Posterior cingulate gyrus (tissue), 11 donors: ENCODE measurements at places on chromosomes 2 and 18.

DNA sequence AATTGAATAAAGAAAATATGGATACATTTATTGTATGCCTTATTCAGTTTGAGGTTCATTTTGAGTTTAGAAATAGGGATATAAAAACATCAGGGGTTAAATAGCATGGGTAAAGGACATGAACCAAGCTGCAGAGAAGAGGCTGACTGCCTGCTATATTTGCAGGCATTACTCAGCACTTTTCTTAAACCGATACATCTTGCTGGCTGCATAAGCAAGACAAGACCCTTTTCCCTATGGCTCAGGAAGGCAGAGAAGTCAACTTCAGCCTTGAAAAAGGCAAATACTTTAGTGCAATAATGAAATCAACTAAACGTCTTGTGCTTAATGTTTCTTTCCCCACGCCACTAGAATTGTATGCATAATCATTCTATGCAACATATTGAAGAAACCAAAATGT lies 36.4 kb downstream of the SCN1A start:
- no peak for DNase-seq

DNA sequence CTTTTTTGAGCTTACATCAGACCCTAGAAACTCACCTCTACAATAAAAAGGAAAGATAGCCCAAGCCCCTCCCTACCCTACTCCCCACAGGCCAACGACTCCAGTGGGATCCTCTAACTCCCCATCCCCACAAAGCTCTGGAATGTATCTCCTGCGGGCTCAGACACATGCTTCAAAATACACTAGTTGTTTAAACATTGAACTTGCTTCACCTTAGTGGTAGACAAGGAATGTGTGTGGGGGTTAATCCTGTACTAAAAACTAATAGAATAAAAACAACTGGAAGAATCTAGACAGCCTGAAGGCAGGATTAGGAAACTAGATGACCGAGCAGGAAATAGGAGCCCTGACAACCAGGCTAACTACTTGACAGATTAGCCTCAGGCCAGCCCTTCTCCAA lies 211.5 kb downstream of the SUCLG1 start:
- no peak for DNase-seq

DNA sequence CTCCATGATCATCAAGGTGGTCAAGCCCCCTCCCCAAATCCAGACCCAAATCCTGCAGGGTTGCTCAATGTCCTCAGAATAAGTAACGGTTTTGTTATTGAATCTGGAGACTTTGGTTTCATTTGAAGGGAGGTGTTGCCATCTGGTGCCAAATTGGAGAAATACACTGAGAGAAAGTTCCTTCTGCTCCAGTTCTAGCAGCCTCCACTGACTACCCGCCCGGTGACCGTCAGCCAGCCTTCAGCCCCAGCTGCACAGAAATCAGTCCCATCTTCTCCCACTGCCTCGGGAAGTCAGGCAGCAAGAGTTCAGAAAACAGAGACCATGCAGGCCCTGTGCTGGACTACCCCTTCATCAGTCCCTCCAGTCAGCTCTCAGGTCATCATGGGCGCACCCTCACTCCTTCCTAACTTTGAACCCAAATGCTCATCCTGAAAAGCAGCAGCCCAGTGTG lies 38.7 kb downstream of the PKDCC start:
- no peak for DNase-seq

- DNase-seq, result no peak
These were observed 19.7 kb downstream of the ILKAP start for GRCh38 chr2:238183821-238184220.

GRCh38 chr2:113000436-113000835 lies 4.8 kb upstream of the IL36A start:
- no peak for DNase-seq

GRCh38 chr18:49631146-49631866 lies 69.4 kb downstream of the LIPG start:
- DNase-seq, result no peak

DNA sequence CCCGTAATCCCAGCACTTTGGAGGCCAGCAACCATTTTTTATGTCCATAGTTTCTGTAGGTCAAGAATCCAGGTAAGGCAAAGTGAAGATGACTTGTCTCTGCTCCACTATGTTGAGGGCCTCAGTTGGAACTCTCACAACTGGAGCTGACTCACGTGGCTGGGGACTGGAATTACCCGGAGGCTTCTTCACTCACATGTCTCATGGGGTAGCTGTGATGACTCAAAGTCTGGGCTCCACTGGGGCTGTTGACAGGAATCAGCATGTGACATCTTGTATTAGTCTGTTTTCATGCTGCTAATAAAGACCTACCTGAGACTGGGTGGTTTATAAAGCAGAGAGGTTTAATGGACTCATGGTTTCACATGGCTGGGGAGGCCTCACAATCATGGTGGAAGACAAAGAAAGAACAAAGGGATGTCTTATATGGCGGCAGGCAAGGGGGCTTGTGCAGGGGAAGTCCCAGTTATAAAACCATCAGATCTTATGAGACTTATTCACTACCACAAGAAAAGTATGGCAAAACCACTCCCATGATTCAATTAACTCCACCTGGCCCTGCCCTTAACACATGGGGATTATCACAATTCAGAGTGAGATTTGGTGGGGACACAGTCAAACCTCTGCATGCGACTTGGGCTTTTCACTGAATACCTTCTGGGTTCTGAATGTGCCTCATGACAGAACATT lies 7.8 kb upstream of the PPP1R1C start:
- DNase-seq, result no peak

GRCh38 chr2:234444893-234445292 lies 52.0 kb downstream of the ARL4C start:
- DNase-seq, result no peak

DNA sequence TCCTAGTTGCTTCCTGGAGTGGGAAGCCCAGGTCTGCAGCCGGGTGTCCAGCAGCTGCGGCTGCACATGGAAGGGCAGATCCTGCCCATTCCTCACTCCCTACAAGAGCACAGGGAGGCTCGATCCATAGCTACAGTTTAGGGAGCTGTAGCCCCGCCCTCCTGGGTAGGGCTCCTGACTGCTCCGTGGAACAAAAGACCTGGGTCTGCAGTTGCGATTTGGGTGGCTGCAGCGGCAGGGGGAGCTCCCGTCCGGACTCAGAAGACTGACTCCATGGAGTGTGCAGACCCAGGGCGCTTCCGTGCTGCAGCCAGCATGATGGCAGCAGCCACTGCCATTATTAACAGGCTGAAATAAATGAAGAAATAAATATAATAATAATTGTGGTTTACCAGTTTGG lies 157.3 kb downstream of the CTNNA2 start:
- DNase-seq, result no peak

GRCh38 chr18:61782545-61782944 lies 110.3 kb downstream of the RNF152 start:
- no peak for DNase-seq

DNA sequence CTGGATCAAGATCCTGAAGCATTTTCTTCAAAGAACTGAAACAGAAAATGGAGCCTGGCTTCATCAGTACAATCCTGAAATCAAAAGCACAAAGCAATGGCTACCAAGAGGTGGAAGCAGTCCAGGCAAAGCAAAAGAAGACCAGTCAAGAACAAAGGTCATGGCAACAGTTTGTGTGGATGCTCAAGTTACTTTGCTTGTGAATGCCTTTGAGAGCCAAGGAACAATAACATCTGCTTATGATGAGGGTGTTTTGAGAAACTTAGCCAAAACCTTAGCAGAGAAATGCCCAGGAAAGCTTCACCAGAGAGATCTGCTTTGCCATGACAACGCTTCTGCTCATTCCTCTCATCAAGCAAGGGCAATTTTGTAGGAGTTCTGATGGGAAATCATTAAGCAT lies 723.1 kb downstream of the TMEM182 start:
- no peak for DNase-seq

GRCh38 chr2:117858336-117858735 lies 43.8 kb downstream of the DDX18 start:
- no peak for DNase-seq

DNA sequence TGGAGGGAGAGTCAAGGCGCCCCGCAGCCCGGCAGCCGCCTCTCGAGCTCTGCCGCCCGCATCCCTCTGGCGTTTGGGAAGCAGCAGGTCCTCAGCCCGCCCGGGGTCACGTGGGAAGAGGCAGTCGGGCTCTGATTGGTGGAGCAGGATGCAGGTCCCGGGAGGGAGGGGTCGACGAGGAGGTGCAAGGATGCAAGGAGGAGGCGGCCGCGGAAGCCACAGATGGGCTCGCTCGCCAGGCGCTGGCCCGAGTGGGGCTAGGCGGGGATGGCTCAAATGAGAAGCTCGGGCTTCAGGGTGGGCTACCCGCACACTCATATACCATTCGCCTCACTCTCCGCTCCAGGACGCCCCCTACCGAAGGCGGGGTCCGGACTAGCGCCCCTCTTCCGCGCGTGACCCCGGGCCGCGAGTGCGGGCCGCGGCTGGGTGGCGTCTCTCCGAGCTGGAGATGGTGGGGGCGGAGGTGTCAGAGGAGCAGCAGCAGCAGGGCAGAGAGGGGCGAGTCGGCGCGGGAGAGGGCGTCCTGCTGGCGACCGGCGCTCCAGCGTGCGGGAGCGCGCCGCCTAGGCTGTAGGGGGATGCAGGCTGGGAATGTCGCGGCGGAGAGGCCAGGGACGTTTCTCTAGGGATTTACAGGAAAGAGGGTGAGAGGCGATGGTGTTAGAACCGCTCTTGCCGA lies at the start of gene TMEFF2:
TSS of gene TMEFF2 (minus strand) at position 68 of the 682 bp plus-strand sequence. CDS start 409 bp downstream, outside the sequence.
- DNase-seq, result peak; percentile 100

DNA sequence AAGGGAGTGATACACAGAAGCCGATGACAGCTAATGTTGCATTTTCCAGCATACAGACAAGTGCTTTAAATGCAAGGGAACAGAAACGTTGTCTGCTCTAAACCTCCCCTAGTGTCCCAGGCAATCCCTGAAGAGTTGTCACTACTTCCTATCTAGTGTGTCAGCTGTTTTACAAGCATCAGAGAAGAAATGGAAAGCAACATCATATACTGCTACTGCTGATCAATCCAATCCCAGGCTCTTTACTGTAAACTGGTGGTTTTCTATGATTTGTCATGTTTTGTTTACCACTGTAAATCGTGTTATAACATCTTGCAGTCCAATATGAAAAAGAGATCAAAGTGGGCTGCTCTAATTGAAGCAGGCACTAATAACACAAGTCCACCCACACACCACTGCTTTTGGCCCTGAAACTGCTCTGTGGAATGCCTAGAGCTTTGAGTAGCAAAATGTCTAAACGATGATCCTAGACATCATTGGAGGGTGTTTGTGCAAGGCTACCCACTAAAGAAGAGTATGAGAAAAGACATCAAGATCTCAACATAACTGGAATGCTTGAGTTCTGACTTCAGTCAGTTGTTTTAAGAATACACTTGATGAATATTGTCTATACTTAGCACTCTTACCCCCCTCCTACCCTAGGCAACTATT lies 18.1 kb upstream of the ROCK1 start:
- no peak for DNase-seq

GRCh38 chr2:108034843-108035242 lies 48.5 kb downstream of the SLC5A7 start:
- no peak for DNase-seq

DNA sequence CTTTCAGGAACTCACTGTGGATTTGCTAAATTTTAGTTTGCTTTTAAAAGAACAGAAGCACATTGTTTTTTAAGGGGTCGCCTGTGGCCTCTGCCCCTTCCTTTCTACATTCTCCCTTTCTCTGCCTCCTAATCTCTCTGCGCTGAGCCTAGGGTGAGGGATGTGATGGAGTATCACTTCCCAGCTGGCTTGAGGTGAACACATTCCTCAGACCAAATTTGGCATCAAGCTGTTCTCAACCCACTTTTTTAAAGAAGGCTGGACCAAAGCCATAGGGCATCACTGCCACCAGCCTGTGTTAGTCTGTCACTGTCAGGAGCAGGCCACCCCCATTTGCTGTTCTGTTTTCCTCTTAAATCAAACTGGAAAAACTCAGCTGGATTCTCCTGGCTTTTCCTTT lies 27.4 kb downstream of the EIF4E2 start:
- no peak for DNase-seq

DNA sequence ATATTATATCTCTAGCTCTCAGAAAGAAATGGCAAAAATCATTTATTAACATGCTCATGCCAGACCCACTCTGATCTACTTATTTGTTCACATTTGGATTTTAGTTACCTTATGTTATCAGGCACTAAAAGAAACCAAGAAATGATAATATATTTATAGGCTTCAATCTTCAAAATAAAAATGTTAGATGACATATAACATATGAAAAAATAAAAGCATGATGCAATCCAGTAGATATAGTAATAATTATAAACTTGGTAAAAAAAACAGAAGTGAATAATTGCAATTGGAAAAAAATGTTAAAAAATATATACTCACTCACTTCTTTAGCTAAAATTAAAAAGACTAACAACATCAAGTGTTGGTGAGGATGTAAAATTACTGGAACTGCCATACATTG lies 248.3 kb upstream of the VRK2 start:
- no peak for DNase-seq

- no peak for DNase-seq
These were observed 29.1 kb upstream of the RNU4ATAC start for GRCh38 chr2:121501554-121501953.

DNA sequence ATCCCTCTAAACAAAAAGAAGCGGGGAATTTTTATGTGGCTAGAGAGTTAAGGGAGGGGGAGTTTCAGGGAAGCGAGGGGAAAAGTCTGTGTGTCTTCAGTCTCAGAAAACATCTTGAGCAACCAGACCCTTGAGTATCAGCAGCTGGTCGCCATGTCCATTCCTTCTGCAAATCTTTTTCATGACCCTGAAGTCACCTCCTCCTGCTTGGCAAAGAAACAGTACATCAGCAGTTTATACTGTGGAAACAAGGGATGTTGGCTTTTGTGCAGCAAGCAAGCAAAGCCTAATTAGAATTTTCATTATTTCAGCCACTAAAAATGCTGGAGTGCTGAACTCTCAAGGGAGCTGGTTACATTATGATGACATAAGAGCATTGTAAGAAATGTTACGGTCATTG lies 187.4 kb upstream of the SLC8A1 start:
- DNase-seq, result no peak

DNA sequence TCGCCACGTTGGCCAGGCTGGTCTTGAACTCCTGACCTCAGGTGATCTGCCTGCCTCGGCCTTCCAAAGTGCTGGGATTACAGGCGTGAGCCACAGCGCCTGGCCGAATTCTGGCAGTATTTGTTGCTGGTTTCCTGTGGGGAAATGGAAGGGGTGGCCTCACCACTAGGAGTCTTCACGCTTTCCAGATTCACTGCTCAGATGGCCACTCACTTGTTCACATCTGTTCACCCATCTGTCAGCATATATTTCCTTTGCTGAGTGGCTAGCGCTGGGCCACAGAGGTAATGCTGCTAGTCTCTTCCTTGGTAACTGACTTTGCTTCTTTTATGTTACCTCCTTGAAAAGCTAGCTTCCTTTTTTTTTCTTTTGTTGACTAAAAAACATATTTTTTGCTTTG lies 27.2 kb downstream of the TMEM177 start:
- DNase-seq, result no peak

- no peak for DNase-seq
These were observed 154.9 kb downstream of the FTCDNL1 start for GRCh38 chr2:199696048-199696447.

GRCh38 chr2:68662466-68662865 lies 19.1 kb downstream of the PROKR1 start:
- no peak for DNase-seq

DNA sequence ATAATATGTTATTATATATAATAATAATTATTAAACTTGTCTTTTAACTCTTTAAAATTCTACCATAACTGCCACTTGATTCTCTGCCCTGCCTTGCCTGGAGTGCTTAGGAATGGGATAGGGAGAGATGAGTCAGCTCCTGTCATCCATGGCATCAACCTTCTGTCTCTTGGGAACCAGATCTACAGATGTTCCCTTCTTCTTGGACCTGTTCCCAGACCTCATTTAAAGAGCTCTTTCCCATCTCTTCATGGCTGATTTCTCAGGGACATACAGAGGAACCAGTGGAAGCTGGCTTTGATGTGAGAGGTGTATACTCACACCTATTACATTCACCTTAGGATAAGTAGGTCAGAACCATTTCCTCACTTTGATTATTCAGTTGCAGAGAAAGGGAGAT lies 155.3 kb upstream of the MYO3B start:
- DNase-seq, result no peak
